ENCODE measurements at places on chromosomes 6 and 20. TPM values are rescaled to one million over a fixed set of nuclear protein-coding genes. Genes with fewer than 3 reads are reported as not detected.

RIN2 gene
- not detected for total RNA-seq

LINC00237 gene
- total RNA-seq: not detected

GRCh38 chr6:25583099-25583498 is 68.9 kb upstream of the SCGN start:
- no peaks in the 10 kb centered on the region for H3K27me3 ChIP-seq
- no peak overlapping the region for H3K27ac ChIP-seq
- peaks cover 3% of the 10 kb centered on the region for H3K36me3 ChIP-seq
- peak; percentile 42 for DNase-seq
- peaks cover 26% of the 10 kb centered on the region for H3K4me1 ChIP-seq

DNA sequence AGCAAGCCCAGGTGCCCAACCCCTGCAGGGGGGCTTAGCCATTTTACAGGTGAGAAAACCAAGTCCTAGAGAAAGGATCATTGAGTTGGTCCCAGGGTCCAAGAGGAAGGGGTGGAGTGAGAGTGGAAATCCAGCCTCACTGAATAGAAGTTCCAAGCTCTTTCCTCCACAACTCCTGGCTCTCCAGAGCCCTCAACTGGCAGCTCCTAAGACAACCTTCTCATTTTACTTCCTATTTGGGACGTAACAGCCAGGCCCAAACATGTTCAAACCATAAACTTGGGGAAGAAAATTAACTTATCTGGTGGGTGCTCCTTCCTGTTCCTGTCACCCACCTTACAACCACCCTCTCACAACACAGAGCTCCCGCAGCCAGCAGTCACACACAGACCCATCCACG is 57.9 kb downstream of the PRND start:
- no peak overlapping the region for H3K4me3 ChIP-seq
- no peak overlapping the region for H3K27ac ChIP-seq
- peaks cover 43% of the 10 kb centered on the region for H3K36me3 ChIP-seq
- H3K4me1 ChIP-seq: peaks cover 8% of the 10 kb centered on the region

DNA sequence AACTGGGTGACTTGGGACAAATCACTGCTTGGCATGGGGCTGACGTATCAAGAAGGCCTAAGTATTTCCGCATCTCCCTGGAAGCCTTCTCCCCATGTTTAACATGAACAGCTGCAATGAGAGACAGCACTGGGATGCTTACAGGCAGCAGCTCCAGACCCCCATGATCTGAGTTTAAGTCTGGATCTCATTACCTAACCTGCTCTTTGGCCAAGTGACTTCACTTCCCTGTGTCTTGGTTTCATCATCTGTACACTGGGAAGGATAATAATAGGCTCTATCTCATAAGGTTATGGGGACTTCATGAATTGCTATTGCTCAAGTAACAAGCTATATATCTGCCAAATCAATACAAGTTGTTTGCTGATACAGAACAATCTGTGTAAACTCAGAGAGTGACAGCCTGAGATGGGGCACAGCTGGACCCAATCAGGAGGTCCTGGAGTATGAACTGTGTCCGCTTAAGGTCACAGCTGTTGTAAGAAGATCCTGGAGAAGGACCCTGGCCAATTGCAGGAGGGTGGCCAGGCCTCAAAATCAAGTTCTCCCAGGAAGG is 56.0 kb downstream of the TGM2 start:
- H3K4me1 ChIP-seq: peaks cover 14% of the 10 kb centered on the region
- no peaks in the 10 kb centered on the region for H3K36me3 ChIP-seq
- no peak overlapping the region for H3K27ac ChIP-seq
- DNase-seq: peak; percentile 8
- no peaks in the 10 kb centered on the region for H3K27me3 ChIP-seq
- H3K4me3 ChIP-seq: no peak overlapping the region

- no peaks in the 10 kb centered on the region for H3K4me1 ChIP-seq
- no peak overlapping the region for H3K27ac ChIP-seq
- H3K36me3 ChIP-seq: no peaks in the 10 kb centered on the region
- DNase-seq: no peak
- no peak overlapping the region for H3K4me3 ChIP-seq
- H3K27me3 ChIP-seq: no peaks in the 10 kb centered on the region
These were observed 597.5 kb downstream of the TBC1D32 start for GRCh38 chr6:120736740-120737139.
